Urothelium cell line (cell line): ENCODE measurements at places on chromosomes 12 and 14.

DNA sequence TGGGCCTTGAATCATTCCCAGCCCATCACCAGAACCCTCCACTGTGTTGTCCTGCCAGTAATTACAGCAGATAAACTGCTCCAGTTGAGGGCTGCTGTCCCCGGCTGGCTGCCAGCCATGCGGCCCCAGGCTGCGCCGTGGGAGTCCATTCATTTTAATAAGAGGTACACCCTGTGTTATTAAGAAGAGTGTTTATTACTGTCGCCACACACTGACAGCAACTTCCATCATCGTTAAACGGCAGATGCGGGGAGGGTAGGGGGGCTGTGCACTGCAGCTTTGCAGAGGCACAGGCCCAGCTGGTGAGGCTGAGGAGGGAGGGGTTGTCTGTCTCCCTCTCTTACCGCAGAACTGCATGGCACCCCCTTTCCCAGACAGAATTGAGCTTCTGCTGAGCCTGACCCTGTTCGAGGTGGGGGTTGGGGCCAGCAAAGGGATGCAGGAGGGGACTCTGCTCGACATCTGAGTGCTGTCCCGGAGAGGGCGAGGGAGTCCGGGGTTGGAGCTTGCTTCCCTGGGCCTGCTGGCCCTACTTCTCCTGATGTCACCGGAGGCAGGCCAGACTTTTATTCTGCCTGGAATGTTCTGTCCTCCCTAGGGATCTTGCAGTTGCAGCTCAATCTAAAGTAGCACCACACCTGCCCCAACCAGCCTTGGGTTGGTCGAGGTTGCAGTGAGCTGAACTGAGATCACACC is 33.8 kb upstream of the GPATCH2L start:
- DNase-seq = no peak

DNA sequence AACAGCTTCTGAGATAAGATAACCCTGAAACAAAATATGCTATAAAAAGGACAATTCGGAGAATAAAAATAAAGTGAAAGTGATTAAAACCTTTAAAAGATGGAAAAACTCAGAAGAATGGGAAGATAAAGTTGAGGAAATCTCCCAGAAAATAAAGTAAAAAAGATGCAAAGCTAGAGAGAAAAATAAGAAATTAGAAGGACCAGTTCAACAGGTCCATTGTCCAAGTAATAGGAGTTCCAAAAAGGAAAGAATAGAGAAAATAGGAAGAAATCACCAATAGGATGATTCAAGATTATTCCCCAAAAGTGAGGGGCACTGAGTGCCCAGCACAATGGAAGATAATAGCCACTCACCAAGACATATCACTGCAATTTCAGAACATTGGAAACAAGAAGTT is 4.8 kb upstream of the PRPF40B start:
- DNase-seq = no peak

DNA sequence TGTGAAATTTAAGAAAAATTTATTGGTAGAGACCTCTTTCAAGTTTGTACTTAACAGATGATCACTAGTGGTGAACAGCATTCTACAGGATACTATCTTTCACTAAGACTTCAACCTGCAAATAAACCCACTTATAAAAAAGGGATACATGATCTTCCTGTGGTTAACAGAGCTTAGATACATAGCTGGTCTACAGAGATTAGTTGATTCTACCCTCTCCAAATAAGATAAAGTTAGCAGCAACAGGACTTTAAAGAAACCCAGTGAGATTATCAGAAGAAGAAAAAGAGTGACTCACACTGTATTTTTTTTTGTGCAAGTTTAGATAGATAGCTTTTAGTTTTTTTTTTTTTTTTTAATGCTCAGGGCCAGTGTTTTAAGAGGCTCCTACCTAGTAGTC is 34.5 kb downstream of the USP44 start:
- no peak for DNase-seq

GRCh38 chr14:102655137-102655536 is 62.7 kb downstream of the RCOR1 start:
- peak; percentile 29 for DNase-seq

GRCh38 chr14:75946785-75947184 is 35.0 kb downstream of the TGFB3 start:
- no peak for DNase-seq

DNA sequence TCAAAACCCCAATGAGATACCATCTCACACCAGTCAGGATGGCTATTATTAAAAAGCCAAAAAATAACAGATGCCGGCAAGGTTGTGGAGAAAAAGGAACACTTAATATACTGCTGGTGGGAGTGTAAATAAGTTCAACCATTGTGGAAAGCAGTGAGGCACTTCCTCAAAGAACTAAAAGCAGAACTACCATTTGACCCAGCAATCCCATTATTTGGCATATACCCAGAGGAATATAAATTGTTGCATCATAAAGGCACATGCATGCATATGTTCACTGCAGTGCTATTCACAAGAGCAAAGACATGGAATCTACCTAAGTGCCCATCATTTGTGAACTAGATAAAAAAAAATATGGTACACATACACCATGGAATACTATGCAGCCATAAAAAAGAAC is 59.9 kb downstream of the MGST1 start:
- no peak for DNase-seq
